ENCODE measurements at places on chromosomes 5 and 9.

DNA sequence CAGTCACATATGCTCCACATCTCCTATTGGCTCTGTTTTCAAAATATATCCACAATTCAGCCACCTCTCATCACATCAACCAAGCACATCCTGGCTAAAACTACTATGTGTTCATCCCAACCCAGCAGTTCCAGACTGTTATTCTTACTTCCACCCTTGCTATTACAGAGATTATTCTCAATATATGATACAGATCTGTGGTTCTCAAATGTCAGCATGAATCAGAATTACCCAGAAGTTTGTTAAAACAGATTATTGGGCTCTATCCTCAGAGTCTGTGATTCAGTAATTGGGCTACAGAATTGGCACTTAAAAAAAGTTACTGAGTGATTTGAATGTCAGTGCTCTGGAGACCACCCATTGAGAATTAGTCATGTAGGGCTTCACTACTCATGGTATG lies 78.8 kb upstream of the IZUMO3 start:
- no peak for ATAC-seq

GRCh38 chr5:154714266-154714986 lies 40.8 kb upstream of the LARP1 start:
- ATAC-seq = peak; percentile 25

DNA sequence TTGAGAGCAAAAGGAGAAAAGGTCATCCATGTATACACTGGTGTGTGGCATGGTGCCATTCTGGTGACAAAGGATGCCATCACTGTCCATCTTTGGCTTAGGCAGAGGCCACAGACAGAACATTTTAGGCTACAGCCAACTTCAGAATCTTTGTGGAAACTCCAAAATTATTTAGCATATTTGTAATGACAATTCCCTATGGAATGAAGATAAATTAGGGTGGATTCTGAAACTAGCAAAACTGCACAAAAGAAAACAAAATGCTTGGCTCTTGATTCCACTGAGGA lies 92.5 kb downstream of the FBXW11 start:
- no peak for ATAC-seq

DNA sequence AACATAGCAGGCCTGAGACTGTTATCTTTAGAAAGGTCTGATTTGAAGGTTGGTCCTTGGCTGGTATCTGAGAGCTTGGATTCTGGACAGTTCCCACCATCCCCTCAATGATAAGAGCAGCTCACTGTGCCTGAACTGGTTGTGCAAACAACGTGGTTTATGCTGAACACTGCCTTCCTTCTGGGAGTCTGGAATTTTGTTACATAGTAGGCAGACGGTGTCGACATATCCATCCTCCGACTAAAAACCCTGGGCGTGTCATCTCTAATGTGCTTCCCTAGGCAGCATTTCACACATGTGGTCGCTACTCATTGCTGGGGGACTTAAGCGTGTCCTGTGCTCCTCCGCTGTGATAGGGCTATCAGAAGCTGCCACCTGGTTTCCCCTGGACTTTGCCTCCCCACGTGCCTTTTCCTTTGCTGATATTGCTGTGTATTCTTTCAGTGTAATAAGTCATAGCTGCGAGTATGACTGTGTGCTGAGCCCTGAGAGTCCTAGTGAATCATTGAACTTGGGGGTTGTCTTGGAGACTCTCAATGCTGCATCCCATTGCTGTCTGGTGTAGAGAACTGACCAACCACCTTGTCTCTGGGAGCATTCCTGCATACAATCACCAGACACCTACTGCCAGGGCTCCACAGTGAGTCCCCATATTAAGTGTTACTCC lies 119.1 kb upstream of the TBC1D2 start:
- ATAC-seq = peak; percentile 41

DNA sequence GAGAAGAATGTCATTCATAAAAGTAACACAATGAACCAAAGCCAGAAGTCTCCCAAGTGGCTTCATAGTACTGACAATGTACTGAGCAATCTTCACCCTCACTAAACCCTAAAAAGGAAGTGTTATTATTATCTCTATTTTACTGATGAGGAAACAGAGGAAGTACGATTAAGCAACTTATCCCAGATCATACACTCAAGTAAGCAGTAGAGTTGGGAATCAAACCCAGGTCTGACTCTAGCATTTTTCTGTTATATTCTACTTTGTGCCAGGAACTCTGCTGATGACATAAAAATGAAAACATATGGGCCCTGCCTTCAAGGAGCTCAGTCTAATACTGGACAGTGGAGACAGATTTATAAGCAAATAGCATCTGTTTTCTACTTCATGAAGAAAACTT lies 109.2 kb downstream of the RAPGEF6 start:
- no peak for ATAC-seq

DNA sequence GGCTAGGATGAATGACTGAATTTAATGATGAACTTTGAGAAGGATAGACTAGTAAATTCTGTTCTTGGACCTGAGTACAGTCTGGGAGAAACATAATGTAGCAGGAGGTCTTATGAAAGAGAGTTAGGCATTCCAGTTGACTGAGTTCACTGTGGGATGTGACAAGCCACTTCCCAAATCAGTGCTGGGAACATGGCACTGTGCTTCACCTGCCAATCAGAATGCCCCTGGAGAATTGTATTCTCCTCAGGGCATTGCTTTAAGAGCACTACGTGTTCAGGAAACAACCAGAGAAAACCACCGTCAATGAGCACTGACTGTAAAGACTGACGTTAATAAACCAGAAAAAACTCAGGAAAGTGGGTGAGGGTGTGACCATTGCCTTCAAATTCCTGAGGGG lies 1.2 kb downstream of the CCDC107 start:
- no peak for ATAC-seq

All from SK-N-SH treated with all-trans-retinoic acid at 6 μM for 48 hours (cell line).